ENCODE measurements at places on chromosomes 7 and 10. TPM values are rescaled to one million over a fixed set of nuclear protein-coding genes. Genes with fewer than 3 reads are reported as not detected.

GRCh38 chr10:19290770-19291169, 242.2 kb downstream of the MALRD1 start:
- DNase-seq = no peak

GRCh38 chr7:95859429-95859828, 87.1 kb downstream of the DYNC1I1 start:
- peak; percentile 59 for DNase-seq

DNA sequence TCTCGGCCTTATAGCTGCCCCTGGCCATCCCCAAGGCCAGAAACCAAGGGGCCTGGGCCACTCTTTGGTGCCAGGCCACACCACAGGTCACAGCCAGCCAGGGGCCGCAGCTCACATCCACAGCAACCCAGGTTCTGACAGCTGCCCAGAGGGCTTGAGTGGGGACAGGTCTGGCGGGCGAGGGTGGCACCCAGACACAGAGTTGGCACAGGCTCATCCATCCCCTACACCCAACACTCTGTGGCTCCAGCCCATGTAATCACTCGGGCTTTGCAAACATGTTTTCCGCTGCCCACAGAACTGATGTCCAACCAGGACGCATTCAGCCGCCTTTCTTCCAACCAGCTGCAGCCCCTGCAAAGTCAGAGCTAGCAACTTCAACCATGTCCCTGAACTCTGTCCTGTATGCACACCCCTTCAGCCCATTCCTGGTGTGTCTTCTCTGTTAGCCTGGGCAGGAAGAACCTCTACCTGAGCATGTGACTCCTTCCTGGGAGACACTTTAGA, 57.7 kb upstream of the PPP2R2D start:
- peak; percentile 28 for DNase-seq

DNA sequence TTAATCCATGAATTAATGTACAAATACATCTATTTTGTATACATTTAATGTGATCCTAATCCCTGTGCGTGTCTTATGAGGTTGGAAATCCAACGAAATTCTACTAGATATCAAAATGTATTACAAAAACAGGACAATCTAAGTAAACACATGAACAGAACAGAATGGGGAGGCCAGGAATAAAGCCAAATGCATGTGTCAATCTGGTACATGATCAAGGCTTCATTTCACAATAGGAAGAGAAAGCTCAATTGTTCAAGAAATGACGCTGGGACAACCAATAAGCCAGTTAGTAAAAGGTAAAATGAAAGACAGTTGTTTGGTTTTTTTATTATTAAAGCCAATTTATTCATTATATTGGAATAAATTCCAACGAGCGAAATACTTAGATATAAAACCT, 83.0 kb downstream of the COL13A1 start:
- DNase-seq = no peak

GRCh38 chr7:41912426-41912825, 209.5 kb upstream of the INHBA start:
- DNase-seq = no peak

DNA sequence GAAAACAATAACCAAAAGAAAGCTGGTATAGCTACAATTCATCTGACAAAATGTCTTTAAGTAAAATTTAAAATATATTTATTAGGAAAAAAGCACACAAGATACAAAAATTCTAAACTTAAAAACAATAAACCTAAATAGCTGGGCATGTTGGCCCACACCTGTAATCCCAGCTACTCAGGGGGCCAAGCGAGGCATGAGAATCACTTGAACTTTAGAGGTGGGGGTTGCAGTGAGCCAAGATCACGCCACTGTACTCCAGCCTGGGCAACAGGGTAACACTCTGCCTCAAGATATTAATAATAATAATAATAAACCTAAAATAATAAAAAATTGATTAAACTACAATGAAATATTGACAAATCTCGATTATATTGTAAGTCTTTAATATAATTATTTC, 77.8 kb upstream of the PDK4 start:
- DNase-seq = no peak

DNA sequence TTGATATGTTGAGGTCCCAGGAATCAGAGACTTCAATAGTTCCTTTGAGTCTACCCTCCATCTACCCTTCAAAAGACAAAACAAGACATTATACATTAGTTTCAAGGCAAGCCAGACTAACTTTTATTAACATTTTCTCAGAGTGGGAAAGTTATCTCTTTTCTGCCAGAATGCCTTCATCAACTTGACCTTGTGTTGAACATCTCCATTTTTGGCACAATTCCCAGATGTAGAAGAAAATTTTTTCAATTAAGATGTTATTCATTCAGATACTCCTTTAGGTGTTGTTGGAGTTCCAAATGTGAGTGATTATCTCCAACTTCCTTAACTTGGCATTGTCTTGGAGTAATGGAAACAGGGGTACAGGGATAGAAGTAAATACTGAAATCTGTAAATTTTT, 59.1 kb downstream of the NRF1 start:
- no peak for DNase-seq

DNA sequence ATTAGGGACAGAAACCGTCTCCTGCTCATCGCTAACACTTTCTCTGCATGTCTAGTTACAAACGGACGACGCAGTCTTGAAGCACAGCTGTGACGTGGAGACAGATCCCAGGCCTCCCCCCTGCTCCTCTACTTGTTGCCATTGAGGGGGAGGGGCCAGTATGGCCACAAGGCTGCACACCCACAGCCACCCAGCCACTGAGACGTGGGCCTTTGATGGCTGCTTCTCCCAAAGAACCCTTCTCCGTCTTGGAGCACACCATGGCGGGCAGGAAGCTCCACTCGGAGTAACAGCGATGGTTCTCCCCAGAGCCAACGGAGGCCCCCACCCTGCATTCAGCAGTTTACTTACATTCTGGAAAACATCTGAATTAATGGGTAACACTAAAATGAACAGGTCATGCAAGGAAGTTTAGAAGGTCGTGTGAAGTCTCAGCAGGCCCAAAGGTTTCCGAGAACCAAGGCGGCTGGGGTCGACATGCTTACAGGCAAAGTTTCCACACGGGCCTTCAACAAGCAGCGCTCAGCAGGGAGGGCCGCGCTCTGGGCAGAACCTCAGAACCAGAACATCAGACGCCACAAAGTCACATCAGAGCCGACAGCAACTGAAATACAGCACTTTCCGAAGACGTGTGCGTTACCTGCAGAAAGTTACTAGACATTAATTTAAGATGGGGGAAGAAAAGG, 169.6 kb downstream of the DIP2C start:
- DNase-seq = no peak

DNA sequence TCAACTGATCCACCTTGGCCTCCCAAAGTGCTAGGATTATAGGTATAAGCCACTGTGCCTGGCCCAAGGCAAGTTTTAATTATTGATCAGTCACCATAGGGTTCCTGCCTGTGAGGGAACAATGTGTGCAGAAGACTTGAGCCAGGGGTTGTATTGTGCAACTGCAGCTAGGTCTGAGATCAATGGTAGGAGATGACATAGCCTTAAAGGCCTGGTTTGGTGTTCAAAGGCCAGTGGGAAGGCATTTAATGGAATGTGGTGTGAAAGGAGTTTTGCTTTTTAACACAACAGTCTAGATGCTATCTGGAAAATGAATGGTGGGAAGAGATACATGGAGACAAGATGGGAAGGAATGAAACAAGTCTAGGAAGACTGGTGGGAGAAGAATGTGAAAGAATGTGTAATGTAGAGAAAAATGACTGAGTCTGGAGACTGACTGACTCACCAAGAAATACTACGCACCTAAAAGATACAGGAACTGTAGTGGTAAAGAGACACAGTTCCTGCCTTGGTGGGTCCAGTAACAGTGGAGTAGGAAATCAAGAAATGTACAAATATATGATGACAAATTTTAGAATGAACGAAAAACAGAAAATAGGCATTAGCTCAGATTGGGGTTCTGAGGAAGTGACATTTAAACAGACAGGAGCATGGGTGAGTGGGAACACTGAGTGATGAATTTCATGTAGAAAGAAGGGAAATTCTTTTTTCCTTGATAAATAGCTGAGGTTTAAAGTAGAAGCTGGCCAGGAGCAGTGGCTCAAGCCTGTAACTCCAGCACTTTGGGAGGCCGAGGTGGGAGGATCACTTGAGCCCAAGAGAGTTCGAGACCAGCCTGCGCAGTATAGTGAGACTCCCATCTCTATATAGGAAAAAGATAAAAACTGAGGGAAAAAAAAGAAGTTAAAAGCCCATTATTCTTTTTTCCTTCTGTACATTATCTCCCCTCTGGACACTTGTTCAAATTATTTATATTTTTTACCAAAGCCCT, 9.4 kb downstream of the HNRNPF start:
- no peak for DNase-seq

DNA sequence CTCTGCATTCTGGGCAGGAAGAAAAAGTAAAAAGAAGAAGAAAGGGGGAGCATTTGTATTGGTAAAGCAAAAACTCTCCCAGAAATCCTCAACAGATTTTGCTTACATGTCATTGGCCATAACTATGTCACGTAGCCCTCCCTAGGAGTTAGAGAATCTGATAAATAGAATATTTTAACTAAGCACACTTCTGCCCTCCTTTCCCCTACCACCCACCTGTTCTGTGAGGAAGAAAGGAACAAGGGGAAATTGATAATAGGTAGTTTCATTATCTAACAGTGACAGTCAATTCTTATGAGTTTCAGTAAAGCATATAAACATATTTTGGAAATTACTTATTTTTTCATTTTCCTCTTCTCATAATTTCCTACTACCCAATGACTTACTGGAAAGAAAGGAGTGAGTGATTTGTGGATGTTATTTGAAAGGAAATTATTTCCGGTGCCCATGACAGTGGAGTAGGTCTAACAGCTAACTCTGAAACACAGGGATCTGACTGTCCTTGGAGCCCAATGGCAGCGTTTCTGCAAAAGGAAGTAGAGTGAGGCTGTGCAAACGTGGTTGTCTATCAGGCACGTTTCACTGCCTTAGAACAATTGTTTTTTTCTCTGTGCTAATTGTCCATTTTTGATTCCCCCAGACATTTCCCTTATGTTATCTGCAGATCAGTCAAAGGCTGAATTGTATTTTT, 128.6 kb upstream of the MDFIC start:
- DNase-seq = no peak

DNA sequence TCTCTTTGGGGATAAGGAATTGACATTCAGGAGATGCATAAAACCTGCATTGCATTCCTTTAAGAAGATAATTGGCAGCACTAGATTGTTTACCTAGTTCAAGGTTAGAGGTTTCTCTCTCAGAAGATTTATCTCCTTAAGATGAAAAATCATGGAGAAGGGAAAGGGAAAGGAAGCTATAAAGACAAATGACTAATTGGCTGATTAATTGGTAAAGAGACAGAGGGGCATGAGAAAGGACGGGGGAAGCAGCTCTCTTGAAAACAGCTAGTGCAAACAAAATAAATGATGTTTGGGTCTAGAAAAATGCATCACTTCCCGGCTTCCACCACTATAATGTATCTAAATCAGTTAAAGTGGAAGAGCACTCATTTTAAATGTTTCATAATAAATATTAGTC, 941.2 kb downstream of the XPNPEP1 start:
- no peak for DNase-seq

- DNase-seq = peak; percentile 86
Measured at GRCh38 chr7:70595755-70596597, 536.0 kb upstream of the GALNT17 start.

GRCh38 chr10:111137007-111137406, 60.2 kb downstream of the ADRA2A start:
- peak; percentile 82 for DNase-seq

DNA sequence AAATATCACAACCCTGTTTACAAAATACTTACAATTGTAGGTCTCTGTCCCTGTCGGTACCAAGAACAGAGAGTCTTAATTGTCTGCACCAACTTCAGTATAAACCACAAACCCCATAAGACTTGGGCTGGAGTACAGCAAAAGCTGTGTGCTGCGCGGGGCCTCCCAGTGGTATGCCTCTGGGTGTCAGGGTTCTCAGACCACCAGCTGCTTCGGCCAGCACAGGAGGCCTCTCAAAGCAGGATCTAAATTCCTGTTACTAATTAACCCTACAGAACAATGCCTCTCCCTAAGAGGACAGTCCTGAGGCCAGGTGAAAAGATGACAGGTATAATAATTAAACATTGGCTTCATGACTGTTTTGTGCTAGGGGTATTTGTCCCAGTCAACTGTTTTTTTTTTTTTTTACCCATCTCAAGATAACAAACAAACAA, 957 bp upstream of the SVIL start:
- peak; percentile 84 for DNase-seq

- DNase-seq = no peak
Measured at GRCh38 chr10:11573497-11573896, 38.0 kb downstream of the USP6NL start.

- DNase-seq = no peak
Measured at GRCh38 chr10:110411047-110411410, 86.7 kb upstream of the DUSP5 start.

DNA sequence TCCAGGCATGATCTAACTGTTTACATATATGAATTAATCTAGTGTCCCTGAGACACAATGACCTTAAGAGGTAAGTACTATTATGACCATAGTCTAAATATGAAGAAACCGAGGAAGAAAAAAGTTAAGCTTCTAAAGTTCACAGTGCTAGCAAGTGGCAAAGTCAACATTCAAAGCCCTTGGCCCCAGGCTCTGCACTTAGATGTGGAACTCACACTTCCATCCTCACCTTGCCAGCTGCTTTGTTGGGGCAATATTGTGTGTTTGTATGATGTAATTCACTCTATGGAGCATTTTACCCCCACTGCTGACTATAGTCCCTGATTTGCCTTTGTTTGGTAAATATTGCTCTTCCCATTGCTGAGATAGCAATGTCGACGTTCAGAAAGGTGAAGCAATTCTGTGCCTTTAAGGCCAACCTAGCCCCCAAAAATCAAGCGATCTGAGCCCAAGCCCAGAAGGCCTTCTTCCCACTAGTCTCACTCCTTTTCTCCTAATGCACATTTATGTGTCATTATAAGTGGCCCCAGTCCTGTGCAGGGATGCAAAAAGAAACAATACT, 487.6 kb upstream of the ZMIZ1 start:
- DNase-seq = no peak

DNA sequence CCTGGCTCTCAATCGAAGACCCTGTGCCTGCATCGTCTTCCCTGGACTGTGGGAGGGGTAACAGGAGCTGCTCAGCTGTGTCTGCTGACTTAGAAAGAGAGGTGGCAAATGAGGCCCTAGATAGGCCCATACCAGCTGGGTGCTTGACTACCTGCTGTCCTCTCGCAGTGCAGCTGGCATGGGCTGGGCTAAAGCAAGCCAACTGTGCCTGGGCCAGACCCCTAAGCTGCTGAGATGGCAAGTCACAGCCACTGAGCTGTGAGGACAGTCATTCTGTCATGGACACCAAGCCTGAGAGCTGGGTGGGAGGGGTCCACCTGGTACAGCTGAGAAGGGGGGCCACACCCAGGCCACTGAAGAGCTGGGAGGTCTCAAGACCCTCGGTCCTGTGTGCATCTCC, 45.8 kb upstream of the AQP1 start:
- no peak for DNase-seq

- DNase-seq = no peak
Measured at GRCh38 chr7:138570715-138571114, 110.7 kb downstream of the TRIM24 start.

GRCh38 chr7:87028636-87029035, 30.8 kb downstream of the ELAPOR2 start:
- peak; percentile 47 for DNase-seq

SPDYE5 gene
- not detected for total RNA-seq

SCIN gene
- total RNA-seq = 0.11 TPM

KEL gene
- total RNA-seq = 71.3 TPM

RPEL1 gene
- not detected for total RNA-seq

SPDYE1 gene
- total RNA-seq = not detected

PTEN gene
- total RNA-seq = 41.7 TPM
